ENCODE measurements at places on chromosomes 11 and 22.

GRCh38 chr22:39188809-39189208, 36.3 kb upstream of the CBX7 start:
- DNase-seq: no peak

- no peak for DNase-seq
Observed at GRCh38 chr11:34938611-34939010, 22.2 kb downstream of the PDHX start.

DNA sequence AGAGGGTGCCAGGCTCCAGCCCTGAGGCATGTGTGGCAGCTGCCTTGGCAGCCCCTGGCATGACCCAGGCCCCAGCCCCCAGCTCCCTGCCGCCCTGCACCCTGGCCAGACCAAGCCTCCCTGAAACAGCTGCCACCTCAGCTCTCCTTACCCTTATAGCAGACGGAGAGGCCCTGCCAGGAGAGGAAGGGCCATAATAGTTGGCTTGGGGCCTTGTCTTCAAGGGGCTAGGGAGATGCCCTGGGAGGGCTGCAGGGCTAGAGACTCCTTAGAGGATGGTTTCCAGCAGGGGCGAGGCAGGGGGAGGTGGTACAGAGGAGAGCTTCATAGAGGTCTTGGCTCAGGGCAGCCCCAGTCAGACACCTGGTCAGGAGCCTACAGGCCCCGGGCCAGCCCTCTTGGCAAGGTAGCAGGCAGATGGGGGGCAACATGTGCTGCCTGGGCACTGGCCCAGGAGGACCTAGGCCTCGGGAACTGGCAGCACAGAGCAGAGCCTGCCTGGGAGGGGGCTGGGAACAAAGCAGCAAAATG, 13.0 kb downstream of the SMTN start:
- DNase-seq: no peak

GRCh38 chr22:45451972-45452371, 38.5 kb downstream of the RIBC2 start:
- DNase-seq: no peak

DNA sequence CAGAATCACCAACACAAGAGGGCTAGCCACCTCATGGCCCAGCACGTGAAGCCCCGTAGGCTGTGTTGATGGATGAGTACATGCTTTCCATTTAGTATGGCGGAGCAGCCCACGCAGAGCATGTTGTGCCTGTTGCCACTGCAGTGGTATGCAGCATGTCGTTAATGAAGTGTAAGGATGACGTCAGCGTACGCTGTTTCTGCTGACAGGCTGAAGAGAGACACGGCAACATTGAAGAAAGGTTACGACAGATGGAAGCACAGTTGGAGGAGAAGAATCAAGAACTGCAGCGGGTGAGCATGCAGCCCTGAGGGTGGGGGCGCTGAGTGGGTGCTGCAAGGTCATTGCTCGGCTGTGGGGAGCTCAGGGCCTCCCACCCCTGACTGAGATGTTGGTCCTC, 62.8 kb downstream of the PPFIA1 start:
- DNase-seq: no peak

DNA sequence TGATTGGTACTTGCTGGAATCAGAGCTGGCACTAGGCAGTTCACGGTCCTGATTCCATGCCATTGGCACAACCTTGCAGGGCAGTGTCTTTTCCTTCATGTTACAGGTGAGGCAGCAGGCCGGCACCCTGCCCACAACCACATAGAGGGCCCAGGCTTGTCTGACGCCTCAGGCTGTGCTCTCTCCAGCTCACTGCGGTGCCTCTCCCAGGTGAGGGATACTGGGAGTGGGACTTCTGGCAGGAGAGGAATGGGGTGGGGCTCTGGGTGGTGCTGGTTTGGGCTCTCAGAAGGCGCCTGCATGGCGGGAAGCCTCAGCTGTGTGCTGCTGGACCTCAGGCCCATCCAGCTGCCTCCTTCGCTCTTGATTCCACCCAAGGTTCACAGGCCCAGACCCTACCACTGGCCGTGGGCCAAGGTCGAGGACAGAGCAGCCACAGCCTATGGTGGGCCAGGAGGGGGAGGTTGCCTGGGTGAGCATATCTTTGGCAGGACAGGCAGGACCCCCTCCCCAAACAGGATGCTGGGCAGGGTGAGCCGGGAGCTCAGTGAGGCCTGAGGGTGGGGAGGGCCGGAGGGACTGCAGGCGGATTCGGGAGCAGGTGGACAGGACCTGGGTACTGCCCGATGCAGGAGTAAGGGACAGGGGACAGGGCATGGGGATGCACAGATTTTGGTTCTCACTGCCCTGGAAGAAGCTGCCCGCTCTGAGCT, 7.0 kb upstream of the MPPED1 start:
- no peak for DNase-seq

GRCh38 chr11:91906871-91907624, 317.6 kb upstream of the FAT3 start:
- no peak for DNase-seq

DNA sequence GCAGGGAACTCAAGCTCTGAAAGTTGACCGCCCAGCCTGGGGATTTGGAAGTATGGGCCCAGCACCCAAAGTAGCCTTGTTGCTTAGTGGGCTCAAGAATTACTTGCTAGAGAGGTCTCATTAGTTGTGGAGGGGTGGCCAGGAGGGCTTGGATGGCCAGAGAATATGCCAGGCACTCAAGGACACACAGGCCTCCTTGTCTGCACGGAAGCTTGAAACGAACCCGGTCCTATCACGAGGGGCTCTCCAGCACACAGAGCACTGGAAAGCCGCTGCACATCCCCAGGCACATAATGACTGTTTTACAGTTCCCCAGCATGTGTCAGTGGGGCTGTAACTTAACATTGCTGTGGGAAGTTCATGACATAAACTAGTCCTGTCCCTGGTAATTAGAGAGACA, 55.9 kb downstream of the NAT10 start:
- no peak for DNase-seq

DNA sequence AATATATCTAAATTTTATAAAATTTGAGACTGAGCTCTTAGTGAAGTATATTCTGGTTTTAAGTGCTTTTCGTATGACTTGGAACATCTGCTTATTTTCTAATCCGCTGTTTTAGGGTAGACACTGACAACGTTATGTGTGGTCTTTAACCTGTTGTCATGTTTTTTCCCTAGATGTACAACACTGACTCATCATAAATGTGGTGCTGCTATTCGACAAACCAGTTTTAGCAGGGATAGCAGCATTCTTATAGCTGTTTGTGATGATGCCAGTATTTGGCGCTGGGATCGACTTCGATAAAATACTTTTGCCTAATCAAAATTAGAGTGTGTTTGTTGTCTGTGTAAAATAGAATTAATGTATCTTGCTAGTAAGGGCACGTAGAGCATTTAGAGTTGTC, 23.8 kb upstream of the HIKESHI start:
- DNase-seq: no peak

DNA sequence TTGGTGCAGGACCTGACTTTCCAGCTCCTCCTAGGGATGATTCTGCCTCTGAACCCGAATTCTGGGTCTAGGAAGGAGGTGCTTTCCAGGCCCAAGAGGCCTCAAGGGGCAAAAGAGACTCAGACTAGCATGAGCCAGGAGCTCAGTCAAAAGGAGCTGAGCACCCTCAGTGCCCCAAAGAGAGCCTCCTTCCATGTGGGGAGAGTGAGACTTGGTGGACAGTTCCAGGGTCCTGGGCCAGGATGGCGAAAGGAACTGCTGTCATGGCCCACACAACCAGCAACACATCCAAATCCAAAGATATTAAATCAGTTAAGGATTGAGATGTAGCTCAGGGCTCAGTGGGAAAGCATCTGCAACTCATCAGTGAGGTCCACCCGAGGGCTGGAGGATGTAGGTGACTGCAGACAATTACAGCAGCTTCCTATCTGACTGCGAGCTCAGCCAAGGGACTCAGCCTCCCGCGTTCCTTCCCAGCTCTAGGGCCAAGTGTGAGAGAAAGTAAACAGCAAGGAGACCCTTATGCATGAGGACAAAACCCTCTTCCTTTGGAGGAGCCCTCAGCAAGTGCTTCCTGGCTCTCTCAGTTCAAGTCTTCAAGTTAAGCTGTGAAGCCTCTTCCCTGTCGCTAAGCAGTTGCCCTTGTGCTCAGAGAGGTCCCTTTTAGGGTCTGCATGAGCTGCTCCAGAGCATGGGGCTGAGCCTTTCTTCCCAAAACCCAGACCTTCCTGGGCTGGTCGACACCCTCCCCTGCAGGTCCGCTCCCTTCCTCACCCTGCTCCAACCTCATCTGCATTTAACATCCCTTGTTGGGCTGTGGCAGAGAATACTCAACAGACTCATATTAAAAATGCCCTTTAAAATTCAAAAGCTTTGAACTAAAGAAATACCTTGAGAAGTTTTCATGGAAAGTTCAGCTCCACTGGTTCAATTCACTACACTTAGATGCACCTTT, 35.8 kb downstream of the C11orf58 start:
- no peak for DNase-seq

- no peak for DNase-seq
Observed at GRCh38 chr11:64638829-64639228, 47.8 kb downstream of the SLC22A12 start.

Measured in stimulated activated CD4-positive, alpha-beta T cell treated with anti-CD3 and anti-CD28 coated beads, Interleukin-12 subunit alpha, Interleukin-12 subunit beta, amount 100 ng/mL, for 4 hours (primary cell).